ENCODE measurements at places on chromosomes 13 and 19.

DNA sequence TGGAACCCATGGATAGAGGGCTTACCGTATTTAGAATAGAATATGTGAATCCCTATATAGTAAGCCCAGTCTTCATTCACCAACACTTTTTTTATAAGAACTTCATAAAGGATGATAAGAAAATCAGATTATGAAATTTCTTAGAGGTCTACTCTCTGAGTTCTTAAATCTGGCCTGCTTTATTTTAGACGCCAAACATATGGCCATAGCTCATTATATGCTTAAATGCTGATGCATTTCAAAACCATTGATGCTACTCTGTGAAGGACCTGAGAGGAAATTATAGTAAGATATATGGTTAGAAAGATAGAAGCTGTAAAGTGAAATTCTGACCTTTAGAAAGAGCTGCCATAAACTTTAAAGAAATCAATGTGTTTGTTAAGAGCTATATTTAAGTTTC is 38.3 kb downstream of the GPC6 start:
- no peak for DNase-seq

GRCh38 chr13:110629735-110630134 is 14.4 kb downstream of the NAXD start:
- no peak for DNase-seq

- DNase-seq: no peak
Observed at GRCh38 chr19:33927789-33928457, 131.3 kb downstream of the KCTD15 start.

DNA sequence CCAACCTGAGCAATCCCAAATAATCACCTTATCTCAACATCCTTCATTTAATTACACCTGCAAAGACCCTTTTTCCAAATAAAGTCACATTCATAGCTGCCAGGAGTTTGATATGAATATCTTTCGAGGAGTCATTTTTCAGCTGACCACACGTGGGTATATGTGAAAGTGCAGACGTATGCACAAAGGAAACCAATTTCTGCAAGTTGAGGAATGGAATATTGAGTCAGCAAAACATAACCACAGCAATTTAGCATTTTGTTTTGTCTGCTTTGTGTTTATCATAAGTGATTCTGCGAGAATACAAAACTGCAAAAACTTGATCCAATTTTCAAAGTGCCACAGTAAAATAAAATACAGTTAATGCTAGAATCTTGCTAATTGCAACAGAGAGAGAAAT is 295.9 kb downstream of the SUCLA2 start:
- no peak for DNase-seq

GRCh38 chr13:75324413-75324940 is 157.5 kb downstream of the TBC1D4 start:
- DNase-seq: no peak

GRCh38 chr13:58883405-58883804 is 1251.9 kb downstream of the PCDH17 start:
- no peak for DNase-seq

- no peak for DNase-seq
Observed at GRCh38 chr19:11745869-11746268, 7.1 kb upstream of the ZNF823 start.

GRCh38 chr13:93318534-93319254 is 92.1 kb downstream of the GPC6 start:
- no peak for DNase-seq

Measured in SK-N-SH (cell line).